ENCODE measurements at places on chromosomes 4 and X.

DNA sequence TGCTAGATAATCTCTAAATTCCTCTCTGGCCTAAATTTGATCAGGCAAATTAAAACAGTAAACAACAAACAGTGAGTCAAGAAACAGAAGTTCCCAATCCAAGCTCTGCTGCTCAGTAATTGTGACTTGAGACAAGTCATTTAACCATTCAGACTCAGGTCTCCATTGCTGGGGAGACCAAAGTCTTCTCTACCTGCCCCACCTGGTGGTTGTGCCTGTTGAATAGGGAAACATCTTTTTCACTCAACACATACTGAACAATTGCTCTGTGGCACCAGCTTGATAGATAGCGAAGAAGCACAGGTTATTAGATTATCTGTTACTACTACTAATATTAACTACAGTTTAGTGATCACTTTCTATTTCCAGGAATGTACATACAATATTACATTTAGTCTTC lies 112.1 kb upstream of the EOLA2 start:
- DNase-seq = no peak

- DNase-seq = no peak
Measured at GRCh38 chrX:34956916-34957315, 14.3 kb downstream of the FAM47B start.

DNA sequence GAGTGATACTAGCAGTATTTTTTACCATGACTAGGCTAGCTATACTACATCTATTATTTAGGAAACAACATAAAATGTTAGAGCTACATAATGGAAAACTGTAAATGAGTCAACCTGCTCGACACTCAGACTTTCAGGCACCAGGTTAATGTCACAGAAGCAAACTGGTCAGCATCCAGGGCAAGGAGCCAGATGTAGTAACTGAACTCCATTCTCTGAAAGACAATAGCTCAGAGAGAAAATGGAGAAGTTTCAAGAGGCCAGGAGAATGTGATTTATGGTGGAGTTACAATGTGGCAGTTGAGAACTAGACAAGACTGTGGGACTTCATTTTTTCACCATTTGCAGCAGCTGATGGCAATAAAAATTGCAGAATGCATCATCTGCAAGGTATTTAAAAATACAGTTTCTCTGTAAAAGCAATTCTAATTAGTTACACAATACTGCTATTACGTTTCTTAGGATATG lies 342.7 kb upstream of the PABPC4L start:
- no peak for DNase-seq

DNA sequence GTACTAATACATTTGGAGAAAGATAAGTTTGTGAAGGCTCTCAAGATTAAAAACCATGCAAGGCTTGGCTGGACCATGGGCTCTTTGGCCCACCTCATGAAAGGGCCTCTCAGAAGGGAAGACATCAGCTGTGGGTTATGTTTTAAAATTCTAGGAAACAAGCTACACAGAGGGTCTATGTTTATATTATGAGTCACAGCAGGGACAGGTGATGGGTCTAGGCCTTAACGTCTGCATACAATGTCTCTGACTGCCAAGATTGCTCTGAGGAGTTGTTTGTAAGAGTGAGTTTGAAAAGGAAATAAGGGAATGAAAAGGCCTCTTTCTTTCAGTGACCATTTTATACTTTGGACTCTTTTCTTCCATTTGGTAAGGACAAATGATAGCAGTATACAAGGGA lies 77.0 kb upstream of the ARMCX2 start:
- DNase-seq = no peak

Data from 8988T (cell line).